ENCODE measurements at places on chromosomes 1 and 21.

GRCh38 chr1:231724041-231724440, 97.5 kb downstream of the DISC1 start:
- DNase-seq, result no peak

- no peak for DNase-seq
Measured at GRCh38 chr1:239636347-239636746, 250.0 kb downstream of the CHRM3 start.

DNA sequence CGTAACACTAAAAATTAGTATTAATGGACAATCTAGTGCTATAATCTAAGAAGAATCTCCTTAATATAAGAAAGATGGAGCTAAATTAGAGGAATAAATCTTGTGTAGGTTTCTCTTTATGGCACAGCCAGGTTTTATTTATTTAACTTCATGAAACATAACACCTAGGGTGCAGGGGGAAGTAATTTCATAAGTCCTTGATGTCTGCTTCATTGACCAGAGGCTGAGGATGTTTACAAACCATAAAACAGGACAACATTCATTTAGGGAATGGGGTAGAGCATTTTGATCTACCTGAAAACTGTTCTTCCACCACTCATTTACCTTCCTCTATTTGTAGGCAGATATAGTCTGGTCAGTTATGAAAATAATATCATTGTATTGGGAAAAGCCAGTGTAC, 95.5 kb downstream of the NGF start:
- DNase-seq, result peak; percentile 22

DNA sequence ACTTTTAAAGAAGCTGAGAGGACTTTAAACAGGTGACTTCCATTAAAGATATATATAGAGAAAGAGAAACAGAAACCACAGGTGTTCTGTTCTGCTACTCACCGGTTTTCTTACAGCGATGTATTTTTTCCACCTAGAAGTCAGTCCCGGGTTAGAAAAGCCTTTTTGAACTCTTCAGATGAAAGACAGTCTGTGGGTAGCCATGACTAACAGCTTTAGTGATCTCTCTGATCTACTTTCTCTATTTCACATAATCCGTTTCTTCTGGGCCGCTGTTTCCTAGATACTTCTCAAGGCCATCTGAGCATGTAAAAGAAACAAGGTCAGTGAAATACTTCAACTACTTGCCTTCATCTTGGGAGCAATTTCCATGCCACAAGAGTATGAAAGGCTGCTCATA, 25.1 kb downstream of the WDR64 start:
- no peak for DNase-seq

GRCh38 chr1:24475700-24476099, 26.9 kb upstream of the RCAN3 start:
- no peak for DNase-seq

GRCh38 chr1:162381941-162382750, 618 bp downstream of the C1orf226 start:
- DNase-seq, result no peak

DNA sequence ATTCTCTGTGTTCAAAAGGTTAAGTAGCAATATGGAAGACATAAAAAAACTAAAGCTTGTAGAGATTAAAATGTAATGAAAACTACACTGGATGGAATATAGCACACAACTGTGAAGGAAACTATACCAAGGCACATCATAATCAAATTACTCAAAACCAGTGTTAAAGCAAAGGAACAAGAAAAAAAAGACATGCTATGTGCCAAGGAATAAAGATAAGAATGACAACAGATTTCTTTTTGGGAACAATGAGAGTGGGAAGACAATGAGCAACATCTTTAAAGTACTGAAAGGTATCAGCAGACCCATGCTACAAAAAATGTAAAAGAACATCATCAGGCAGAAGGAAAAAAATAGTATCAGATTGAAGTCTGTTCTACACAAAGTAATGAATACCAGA, 157.8 kb downstream of the VPS13D start:
- DNase-seq, result no peak

DNA sequence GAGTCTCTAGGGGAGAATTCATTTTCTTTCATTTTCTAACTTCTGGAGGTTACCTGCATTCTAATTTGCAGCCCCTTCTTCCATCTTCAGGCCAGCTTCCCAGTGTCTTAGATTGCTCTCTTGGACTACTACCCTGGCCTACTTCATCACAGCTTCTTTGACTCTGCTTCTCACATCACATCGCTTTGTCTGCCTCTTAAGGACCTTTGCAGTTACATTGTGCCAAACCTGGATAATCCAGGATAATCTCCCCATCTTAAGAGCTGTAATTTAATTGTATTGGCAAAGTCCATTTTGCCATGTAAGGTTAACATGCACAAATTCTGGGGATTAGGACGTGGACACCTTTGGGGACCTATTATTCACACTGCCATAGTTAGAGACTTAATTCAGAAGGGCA, 18.4 kb downstream of the RNF2 start:
- no peak for DNase-seq

- DNase-seq, result no peak
Measured at GRCh38 chr21:21034036-21034435, 35.8 kb downstream of the NCAM2 start.

GRCh38 chr1:35559317-35559944, 1.8 kb downstream of the NCDN start:
- no peak for DNase-seq

- peak; percentile 50 for DNase-seq
Measured at GRCh38 chr21:38956856-38957571, 151.3 kb downstream of the ETS2 start.

- peak; percentile 73 for DNase-seq
Measured at GRCh38 chr1:76901158-76901767, 34.0 kb downstream of the ST6GALNAC5 start.

- no peak for DNase-seq
Measured at GRCh38 chr1:217812175-217812574, 181.0 kb downstream of the SPATA17 start.

- DNase-seq, result peak; percentile 20
Measured at GRCh38 chr21:32916522-32917099, 109.1 kb upstream of the OLIG2 start.

DNA sequence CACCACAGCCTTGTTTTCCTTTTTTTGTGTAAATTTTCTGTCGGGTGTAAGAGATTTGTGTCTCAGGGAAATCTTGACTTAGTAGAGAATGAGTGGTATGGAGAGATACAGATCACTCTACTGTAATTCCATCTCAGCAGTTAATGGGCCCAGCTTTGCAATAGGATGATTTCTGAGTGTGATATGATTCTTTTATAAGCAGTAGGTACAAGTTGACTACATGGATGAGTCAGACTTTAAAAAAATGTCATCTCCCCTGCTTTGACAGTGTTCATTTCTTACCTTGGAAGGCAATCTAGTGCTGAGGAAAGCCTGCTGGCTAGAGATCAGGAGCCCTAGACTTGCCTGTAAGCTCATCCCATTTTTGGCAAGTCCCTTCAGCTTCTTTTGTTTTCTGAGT, 261.9 kb downstream of the RYR2 start:
- DNase-seq, result no peak

DNA sequence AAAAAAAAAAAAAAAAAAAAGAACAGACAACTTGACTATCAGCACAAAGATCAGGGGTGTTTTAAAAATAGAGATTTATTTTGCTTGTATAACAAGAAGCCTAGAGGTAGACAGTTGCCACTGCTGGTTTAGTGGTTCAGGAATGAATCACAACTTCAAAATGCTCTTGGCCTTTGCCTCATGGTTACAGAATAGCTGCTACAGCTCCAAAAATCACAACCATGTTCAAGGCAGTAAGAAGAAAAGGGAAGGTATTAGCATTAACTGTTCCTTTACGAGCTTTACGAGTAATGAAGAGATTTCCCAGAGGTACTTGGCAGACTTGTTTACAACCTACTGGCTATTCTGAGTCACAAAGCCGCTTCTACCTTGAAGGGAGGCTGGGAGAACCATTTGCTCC, 52.5 kb upstream of the PPM1J start:
- no peak for DNase-seq

DNA sequence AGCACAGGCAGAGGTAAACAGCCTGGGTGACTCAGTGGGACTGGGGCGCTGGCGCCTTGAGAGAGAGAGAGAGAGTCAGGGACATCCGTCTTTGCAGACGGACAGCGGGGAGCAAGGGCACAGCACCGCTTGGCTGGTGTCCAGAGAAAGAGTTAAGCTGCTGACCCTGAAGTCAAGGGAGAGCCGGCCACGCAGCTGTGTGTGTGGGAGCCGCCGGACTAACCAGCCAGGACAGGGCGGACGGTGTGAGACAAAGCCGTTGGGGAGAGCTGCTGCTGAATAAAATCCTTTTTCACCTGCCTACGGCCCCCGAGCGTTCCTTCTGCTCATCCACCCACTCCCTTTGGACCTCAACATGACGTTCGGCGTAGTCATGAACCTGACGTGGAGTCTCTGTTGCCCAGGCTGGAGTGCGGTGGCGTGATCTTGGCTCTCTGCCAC, 14.5 kb downstream of the CFAP74 start:
- no peak for DNase-seq

GRCh38 chr1:212691561-212692071, 8.0 kb downstream of the BATF3 start:
- no peak for DNase-seq

DNA sequence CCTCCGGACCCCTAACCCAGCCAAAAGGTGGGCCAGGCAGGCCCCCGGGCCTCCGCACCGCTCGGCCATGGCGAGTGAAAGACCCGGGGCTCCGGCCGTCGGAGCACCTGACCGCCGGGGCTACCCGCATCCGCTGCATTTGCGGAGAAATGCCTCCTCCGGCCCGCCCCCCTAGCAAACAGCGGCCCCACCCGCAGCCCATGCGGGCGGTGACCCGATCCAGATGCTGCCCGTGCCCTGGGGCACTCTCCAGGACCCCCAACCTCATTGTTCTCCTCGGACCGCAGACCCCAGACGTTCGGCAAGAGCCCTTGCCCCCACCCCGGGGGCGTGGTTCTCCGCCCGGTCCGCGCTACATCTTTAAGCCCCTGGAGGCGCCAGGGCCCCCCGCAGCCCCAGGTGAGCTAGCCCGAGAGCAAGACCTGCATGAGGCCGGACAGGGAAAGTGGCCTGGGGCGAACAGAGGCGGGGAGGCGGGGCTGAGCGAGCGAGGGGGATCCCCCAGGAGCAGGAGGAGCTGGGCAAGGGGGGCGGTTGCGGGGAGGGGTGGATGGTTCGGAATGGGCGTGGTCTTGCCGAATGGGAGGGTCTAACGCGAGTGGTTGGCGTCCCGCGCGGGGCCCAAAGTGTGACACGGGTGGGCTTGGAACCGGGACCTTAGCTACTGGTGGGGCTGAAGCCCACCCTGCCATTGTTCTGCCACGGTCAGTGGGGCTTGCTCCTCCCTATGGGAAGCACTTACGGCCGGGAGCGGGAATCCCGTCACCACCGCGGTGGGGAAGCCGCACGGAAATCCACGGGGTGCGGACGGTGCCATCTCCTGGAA, 6.3 kb upstream of the CRYBG2 start:
- no peak for DNase-seq
